Germinal center (tissue), 1 donor: ENCODE measurements at places on chromosomes 5 and 9.

- no peak for DNase-seq
These were observed 40.2 kb upstream of the OR13F1 start for GRCh38 chr9:104463864-104464263.

DNA sequence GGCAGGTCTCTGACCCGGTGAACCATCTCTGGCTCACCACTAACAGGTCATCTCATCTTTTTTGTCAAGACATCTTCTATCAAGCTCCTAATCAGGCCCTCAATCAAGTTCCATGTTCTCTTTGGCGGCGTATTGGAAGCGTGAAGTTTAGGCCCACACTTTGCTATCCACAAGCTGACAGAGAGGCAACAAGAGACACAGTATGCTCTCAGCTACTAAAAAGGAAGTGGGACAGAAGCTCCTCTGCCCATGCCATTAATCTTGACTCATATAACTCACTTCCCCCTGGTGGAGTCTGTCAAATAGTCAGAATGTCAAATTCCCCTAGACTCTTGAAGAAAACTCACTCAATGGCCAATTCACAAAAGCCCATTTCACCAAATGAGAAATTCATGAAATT lies 77.6 kb upstream of the TMC1 start:
- DNase-seq: peak; percentile 50

DNA sequence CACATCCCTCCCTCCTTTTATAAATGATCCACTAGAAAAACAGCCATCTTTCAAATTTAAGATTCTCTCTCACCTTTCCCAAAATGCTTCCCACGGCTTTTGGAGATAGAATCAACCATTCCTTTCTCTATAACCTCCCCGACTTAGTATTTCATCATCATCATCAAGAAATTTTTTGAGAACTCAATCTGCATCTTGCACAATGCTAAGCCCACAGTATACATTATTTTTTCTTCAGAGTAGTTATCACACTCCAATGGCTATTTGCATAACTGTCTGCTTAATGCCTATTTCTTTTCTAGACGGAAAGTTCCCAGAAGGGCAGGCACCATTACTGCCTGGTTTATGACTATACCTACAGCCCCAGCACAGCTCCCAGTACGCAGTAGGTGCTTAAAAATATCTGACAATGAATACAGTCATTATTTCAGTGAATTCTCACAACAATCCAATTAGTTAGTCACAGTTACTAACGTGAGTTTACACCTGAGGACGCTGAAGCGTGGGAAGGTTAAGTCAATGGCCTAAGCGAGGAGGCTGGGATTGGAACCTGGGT lies 212.7 kb downstream of the TTLL11 start:
- no peak for DNase-seq

- no peak for DNase-seq
These were observed 101.7 kb upstream of the FCN2 start for GRCh38 chr9:134778841-134779411.

GRCh38 chr9:134398756-134399155 lies 72.5 kb downstream of the RXRA start:
- DNase-seq: no peak

DNA sequence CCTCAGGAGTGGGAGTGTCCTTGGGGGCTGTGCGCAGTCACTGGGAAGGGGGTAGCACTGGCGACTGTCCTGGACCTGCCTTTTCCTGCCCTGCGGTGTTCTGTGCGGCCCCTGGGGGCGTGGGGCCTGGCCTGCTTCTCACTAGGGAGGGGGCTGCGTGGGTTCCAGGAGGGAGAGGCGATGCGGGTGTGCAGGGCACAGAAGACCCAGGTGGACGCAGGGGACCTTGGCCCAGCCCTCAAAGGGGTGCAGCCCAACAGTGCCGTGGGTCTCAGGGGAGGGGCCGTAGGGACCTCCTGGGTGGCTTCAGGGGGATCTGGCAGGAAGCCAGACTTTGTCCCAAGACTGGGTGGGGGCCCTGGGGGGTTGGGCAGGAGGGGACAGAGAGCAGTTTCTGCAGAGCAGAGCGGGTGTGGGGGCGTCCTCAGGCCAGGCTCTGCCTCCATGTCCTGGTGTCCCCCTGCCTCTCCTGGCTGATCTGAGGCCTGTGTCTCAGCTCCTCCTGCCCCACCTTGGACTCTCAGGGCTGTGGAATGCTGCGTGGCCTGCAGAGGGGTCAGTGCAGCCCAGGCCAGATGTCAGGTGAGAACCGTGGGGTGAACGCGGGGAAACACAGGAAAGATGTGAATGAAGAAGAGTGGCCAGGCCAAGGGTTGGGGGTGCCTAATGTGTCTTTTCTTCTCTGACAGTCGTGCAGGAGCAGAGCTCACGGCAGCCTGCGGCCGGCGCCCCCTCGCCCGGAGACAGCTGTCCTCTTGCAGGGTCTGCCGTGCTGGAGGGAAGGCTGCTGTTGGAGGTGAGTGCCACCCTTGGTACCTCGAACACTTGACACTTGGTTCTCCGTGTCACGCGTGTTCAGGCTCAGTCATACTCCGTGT lies 54.6 kb downstream of the AHRR start:
- no peak for DNase-seq

DNA sequence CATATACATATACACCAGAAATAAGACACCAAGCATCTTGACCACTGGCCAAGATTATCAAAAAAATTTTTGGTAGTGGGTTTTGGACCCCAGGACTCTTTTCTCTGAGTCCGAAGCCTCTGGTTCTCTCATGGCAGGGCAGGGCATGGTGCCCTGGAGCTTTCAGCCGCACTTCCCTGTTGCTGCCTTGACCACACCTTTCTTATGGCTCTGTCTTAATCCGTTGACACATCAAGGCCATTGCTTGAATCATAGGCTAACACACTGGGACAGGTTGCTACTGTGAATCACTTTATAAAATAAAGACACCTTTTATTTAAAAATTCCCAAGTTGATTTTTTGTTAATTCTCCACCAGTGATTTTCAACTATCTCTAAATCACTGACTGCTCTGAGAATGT lies 45.4 kb upstream of the CAST start:
- DNase-seq: no peak

DNA sequence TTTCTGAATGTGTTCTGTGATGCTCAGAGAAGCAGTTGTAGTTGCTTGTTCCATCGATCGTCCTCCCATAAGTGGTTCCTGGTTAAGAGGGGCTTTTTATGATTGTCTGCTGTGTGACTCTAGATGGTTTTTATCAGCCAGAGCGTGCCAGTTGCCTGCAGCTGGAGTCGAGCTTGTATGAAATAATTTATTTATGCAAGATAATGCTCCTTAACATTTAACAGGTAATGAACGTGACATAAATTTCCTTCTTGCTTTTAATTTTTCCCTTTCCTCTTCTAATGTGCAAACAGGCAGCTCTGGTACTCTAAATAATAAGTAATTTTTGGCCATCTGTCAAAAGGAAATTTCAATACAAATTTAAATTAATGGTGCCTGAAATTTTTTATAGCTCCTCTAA lies 84.4 kb downstream of the TLE4 start:
- DNase-seq: no peak

DNA sequence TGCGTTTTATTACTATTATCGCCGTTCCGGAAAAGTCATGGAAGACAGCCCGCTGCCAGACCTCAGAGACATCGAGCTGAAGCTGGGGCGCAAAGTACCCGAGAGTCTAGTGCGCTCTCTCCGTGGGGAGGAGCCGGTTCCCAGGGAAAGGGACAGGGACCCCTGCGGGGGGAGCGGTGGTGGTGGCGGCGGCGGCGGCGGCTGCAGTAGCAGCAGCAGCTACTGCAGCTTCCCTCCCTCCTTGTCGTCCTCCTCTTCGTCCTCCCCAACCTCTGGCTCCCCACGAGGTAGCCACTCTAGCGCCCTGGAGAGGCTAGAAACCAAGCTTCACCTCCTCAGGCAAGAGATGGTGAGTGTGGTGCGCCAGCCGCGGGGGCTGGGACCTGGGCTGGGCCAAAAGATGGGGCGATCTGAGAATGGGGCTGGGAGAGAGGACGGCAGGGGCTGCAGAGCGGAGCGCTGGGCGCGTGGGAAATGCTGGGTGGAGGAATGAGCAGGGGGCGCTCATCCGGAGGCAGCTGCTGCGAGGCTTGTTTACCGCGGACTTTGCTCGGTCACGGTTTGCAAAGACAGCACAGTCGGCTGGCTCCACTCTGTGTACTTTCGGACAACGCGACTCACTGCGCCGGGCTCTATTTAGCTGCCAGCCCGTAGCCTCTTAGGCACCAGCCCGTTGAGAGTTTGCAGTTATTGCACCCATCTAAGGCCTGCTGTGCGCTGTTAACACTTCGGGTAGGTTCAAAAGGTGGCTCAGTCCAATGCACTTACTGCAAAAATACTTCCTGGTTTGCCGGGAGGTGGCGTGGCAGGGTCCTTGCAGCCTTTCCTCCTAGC lies 1.1 kb downstream of the LURAP1L start:
- DNase-seq: peak; percentile 10

DNA sequence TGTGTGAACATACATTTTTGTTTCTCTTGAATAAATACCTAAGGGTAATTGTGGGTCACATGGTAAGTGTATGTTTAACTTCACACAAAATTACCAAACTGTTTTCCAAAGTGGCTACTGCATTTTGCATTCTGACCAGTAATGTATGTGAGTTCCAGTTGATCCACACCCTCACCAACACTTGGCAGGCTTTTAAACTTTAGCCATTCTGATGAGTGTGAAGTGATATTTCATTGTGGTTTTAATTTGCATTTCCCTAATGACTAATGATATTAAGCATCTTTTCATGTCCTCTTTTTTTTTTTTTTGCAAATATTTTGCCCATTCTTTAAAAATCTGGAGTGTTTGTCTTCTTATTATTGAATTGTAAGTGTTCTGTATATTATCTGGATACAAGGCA lies 53.5 kb upstream of the MAST4 start:
- no peak for DNase-seq

- peak; percentile 60 for DNase-seq
These were observed 67.4 kb upstream of the TBC1D9B start for GRCh38 chr5:179974946-179975712.

GRCh38 chr5:58927181-58927580 lies 344.3 kb downstream of the RAB3C start:
- DNase-seq: no peak

- DNase-seq: no peak
These were observed 78.3 kb upstream of the TRIO start for GRCh38 chr5:14064841-14065240.

DNA sequence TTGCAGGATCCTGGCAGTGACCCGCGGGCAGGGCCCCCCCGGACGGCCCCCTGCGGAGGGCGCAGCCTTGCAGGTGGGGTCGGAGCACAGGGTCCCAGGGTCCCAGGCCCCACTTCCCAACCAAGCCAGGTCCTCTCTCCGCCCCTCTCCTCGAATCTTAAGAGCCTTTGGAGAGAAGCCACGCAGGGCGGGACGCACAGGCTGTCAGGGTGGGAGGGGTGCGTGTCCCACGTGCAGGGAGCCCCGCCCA lies 18.4 kb upstream of the EGFL7 start:
- no peak for DNase-seq

DNA sequence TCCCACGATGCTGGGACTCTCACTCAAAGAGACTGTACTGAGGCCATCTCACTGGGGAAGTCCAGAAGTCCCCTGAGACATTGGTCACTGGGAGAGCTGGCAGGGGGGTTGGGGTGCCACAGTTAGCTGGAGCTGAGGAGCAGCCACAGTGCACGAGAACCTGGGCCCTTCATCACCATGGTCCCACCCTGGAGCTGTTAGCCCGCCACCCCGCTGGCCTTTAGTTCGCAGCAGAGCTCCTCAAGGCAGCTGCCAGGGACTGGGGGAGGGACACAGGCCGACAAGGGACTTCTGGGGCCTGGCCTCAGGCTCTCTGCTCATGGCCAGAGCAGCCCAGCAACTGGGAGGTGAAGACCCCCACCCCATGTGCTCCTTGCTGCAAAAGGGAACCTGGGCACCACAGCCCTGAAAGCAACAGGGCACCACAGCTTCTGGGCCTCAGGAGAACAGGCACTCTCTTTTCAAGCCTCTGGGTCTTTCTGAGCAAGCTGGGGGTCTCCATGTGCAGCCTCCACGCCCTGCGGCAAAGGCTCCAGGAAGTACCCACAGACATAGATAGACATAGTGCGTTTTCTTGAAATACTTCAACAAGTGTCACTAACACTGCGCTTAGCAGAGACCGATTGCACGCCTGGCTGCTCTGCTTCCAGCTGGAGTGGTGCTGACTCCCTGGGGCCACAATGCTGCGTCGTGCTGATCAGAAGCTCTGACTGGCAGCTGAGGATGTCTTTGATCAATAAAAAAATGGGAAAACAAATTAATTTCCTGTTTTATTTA lies 46.0 kb downstream of the VAV2 start:
- no peak for DNase-seq

- DNase-seq: no peak
These were observed 628.0 kb upstream of the ADAMTS16 start for GRCh38 chr5:4511996-4512656.

GRCh38 chr5:167008705-167009104 lies 1282.7 kb upstream of the WWC1 start:
- DNase-seq: no peak

DNA sequence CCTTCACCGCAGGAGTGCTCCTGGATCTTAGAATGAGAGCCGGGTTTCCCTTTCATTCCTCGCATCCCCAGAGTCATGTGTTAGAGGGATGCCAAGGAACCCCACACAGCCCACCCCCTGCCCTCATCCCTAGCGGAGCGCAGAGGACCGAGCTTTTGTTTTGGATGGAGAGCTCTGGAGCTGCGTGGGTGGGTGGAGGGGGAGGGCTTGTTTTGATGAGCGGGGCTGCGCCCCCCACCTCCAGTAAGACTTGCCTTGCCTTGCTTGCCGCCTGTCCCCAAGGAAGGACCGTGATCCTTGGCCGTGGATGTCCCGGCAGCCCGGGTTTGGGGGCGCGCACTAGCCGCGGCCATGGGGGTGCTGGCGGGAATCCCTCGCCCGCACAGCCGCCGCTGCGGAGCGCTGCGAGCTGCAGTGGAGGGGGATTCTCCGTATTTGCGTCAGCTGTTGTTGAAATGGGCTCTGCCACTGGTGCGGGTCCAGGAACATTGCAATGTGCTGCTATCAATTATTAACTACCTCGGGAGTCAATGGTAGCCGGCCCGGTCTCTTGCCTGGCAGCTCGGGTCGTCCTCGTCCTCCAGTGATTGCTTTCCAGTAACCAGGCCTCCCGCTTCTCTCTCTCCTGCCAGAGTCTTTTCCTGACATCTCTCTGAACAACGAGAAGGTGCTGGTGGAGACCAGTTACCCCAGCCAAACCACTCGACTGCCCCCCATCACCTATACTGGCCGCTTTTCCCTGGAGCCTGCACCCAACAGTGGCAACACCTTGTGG lies 1.0 kb downstream of the EGR1 start:
- DNase-seq: no peak

- DNase-seq: no peak
These were observed 56.4 kb downstream of the GABBR2 start for GRCh38 chr9:98652302-98652701.

DNA sequence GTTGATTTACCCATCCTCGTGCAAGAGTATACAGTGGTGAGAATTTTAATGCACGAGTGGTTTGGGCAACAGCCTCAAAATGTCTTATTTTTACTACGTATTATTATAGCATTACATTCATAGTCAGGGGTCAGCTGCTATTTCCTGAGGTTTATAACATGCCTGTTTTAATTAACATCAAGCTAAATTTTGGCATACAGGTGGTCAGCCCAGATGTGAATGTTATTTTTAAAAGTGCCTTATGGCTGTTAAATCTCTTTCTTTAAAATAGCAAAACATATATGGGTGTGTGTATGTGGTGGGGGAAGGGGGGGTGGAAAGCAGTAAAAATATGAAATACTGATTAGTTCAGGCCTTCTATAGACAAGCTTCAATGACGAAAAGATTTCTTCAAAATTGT lies 424.5 kb upstream of the CLINT1 start:
- no peak for DNase-seq

GRCh38 chr9:85268131-85268530 lies 473.6 kb downstream of the AGTPBP1 start:
- no peak for DNase-seq
